T47D (cell line): ENCODE measurements at places on chromosomes 12 and 14.

GRCh38 chr14:52079239-52079959 lies 10.5 kb upstream of the NID2 start:
- DNase-seq: no peak

DNA sequence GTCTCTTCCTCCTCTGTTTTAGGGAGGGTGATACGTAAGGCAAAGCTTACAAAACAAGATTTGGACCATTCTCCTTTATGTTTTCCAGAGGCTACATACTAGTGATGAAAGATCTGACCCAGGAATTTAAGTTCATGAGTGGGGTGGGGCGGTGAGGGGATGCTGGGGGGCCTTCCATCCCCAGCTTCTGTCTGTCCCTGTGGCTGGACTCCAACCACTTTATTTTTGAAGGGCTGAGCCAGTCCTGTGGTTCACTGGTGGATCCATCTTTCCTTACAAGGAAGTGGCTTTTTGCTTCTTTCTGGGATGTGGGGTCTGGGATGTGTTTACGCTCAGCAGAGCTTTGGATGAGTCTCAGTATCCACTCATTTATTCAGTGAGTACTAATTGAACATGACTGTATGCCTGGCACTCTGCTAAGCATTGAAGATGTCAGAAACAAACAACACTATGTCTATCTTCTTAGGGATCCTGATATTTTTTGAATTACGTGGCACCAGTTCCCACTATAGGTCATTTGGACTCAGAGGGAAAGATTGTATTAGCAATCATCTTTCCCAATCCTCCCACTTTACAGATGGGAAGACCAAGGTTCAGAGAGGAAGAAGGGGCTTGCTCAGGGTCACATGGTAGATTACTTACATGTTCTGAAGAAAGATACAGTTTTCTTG lies 291.8 kb upstream of the TBX3 start:
- DNase-seq: no peak

DNA sequence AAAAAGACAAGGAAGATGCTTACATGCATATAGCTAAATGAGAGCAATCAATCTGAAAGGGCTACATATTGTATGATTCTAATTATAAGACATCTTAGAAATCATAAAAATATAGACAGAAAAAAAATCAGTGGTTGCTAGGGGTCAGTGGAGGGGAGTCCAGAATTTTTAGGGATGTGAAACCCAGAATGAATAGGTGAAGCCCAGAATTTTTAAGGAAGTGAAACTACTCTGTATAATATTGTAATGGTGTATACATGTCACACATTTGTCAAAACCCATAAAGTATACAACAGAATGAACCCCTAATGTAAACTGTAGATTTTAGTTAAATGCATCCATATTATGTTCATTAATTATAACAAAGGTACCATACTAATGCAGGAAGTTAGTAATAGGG lies 713.2 kb downstream of the FLRT2 start:
- no peak for DNase-seq

GRCh38 chr12:3897371-3897971 lies 24.3 kb upstream of the PARP11 start:
- DNase-seq: no peak

- no peak for DNase-seq
These were observed 966.2 kb upstream of the TMEM132C start for GRCh38 chr12:127300753-127301152.
